Natural killer cell (primary cell): ENCODE measurements at places on chromosomes 16 and 17. TPM values are rescaled to one million over a fixed set of nuclear protein-coding genes. Genes with fewer than 3 reads are reported as not detected.

Gene CCDC137
- 24.2 TPM for total RNA-seq

Gene ICAM2
- total RNA-seq = 78.0 TPM

Gene CCR7
- 3.2 TPM for total RNA-seq

Gene TMEM88
- total RNA-seq = 12.7 TPM

Gene SEPTIN1
- 196 TPM for total RNA-seq

Gene TBC1D26
- total RNA-seq = not detected

Gene CNTD1
- not detected for total RNA-seq

Gene KCNAB3
- total RNA-seq = 9.3 TPM

Gene TRIM16
- 3.8 TPM for total RNA-seq

Gene TBX6
- total RNA-seq = 0.91 TPM

DNA sequence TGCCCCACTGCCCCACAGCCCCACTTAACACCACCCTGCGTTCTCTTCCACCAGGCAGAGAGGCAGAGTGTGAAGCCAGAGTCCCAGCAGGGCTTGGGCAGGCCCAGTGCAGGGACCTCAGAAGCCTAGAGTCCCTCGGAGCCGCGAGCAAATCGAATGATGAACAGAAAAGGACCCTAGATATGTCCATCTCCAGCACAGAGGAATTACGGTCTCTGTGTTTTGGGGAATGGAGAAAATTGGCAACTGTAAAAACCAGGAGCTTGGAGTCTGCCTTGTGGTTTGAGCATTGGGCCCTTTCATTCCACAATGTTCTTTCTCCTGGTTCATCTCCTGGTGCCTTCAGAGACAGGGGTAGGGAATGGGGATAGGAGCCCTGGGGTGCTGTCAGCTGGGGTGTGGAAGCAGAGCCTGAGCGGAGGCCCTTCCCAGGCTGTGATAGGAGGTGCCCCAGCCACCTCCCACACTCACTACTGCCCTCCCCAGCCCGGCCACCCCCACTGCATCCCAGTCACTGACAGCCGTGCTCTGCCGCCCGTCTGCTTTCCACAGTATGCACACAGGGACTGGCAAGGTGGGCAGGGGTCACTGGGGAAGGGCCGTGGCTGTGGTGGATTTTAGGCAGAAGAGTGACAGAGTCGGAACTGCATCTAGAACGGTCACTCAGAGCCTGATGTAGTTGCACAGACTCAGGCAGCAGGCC is 26.7 kb downstream of the TBX4 start:
- DNase-seq = no peak

- no peak for DNase-seq
These were observed 30.6 kb downstream of the DNAH9 start for GRCh38 chr17:11628831-11629230.

DNA sequence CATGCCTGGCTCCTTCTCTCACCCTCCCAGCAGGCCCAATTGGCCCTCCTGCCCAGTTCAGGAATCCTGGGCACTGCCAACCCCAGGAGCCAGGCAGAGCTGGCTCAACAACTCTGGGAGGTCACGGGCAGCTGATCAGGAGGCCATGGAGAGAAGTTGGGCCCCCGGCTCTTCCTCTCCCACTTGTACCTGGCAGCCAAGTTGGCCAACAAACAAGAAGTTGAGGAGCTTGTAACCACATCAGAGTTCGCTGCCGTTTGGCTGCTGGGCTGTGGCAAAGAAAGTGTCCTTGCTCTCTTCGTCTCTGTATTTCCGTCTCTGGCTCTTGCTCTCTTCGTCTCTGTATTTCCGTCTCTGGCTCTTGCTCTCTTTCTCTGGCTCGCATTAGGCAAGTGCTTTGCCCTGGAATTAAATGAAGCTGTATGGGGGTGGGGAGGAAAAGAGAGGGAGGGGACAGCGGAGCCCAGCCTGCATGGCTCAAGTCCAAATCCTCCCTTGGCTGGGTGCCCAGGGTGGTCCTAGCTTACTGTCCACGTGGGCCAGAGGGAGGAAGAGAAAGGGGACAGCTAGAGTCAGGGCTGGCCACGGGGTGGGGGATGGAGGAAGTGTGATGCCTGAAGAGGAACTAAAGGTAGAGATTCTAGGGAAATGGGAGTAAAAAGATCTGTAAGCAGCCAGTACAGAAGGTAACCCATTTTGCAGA is 7.8 kb upstream of the TMEM132E start:
- no peak for DNase-seq

GRCh38 chr17:80385046-80385445 is 29.9 kb upstream of the ENDOV start:
- no peak for DNase-seq

DNA sequence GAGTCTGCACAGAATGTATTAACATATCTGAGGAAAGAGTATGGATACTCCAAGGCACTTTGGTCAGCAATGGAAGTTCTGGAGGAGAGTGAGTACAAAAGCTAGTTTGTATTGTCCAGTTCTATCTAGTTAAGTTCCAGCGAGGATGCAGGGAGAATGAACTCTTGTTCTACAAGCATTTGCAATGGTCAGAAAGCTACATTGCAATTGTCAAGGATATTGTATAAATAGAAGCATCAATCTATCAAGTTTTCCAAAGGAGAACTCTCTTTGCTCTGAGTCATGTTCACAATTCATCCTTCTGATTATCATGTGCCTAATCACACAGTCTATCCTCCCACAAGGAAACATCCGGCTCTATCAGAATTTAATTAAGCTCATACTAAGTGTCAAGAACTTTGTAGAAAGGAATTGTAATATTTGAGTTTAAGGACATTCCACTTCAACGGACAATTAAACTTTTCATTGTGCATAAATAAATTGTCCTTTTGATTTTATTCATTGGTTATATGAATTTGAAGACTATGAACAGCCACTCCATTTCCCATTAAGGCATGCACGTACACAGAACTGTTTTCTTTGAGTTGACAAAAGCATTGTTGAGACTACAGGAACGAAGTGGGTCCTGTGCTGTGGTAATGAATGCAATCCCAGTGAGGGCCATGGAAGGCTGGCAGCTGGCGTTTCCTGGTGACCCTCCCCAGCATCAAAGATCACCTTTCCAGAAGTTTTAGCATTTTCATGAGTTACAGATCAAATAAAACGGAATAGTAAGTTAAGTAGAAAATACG is 973.5 kb upstream of the GOT2 start:
- no peak for DNase-seq

DNA sequence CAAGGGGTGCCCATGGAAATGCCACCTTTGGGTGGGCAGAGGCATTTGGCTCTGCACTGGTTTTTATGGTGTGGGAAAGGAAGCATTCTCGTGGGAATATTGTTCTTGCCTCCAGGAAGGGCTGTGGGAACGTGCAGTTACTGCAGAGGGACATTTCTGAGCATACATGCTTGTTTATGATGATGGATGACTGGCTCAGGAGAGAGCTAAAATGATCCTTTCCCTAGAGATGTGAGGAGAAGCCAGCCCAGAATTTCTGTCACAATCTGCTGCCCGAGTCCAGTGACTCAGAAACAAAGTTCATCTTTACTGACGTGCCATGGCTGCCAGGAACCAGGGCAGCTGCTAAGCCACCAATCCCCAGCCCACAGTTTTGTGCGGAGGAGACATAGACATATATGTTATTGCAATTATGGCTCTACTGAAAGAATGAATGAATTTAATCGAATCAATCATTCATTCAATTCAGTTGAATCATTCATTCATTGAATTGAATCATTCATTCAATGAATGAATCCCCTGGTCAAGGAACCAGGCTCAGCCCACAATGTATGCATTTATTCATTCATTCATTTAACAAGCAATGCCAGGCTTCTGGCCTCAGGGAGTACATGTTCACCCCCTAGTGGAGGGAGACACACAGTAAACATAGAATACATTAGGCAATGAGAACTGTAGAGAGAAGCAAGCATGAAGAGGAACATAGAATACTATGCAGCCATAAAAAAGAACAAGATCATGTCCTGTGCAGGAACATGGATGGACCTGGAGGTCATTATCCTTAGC is 414.4 kb upstream of the HSBP1 start:
- no peak for DNase-seq

- DNase-seq = no peak
These were observed 39.2 kb upstream of the ABCC12 start for GRCh38 chr16:48194828-48195556.

DNA sequence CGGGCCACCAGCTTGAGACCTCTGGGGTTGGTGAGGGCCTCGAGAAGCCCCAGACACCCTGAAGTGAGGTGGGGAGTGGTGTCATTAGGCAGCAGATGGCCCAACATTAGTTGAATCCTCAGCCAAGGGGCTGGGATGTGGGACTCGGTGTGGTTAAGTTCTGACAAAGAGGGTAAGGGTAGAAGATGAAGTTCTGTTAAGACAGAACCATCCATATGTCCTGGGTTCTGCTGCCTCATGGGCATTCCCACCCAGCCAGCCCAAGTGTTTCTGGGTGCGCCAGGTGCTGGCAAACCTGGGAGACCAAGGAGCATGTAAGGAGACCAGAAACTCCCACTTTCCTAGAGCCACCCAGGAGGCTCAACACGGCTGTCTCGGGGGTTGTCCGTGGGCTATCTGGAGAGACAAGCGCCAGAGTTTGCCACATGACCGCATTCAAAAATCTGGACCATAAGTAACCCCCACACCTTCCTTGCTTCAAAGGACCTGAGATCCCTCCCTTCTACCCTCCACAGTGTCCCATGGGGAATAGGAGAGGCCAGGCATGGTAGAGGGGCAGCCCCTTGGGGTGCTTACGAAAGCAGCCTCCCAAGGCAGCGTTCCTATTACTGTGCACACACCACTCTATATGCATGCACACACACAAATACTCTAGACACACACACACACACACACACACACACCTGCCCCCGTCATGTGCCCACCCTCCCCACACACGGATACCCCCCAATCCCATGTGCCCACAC is 128.7 kb downstream of the C16orf78 start:
- no peak for DNase-seq

GRCh38 chr17:57309479-57309878 is 53.2 kb downstream of the MSI2 start:
- DNase-seq = no peak

DNA sequence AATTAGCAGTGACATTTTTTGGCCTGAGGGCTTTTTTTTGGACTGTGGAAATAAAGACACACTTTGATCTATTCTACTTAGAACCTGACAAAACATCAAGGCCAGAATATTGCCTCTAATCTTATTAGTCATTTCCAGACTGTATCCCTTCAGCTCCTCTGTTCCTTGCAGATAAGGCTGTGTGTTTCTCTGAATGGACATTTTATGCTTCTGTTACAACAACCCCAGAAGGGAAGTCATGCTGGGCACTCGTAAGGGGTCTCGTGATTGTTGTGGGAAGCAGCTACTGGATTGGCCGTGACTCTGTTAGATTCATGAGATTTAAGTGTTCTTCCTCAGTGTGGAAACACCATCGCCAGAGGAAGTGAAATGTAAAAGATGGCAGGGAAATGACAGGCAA is 31.6 kb upstream of the HS3ST2 start:
- no peak for DNase-seq

GRCh38 chr16:2987833-2988232 is 7.6 kb upstream of the PKMYT1 start:
- no peak for DNase-seq

- DNase-seq = no peak
These were observed 35.1 kb downstream of the TLE7 start for GRCh38 chr16:71406724-71407123.

DNA sequence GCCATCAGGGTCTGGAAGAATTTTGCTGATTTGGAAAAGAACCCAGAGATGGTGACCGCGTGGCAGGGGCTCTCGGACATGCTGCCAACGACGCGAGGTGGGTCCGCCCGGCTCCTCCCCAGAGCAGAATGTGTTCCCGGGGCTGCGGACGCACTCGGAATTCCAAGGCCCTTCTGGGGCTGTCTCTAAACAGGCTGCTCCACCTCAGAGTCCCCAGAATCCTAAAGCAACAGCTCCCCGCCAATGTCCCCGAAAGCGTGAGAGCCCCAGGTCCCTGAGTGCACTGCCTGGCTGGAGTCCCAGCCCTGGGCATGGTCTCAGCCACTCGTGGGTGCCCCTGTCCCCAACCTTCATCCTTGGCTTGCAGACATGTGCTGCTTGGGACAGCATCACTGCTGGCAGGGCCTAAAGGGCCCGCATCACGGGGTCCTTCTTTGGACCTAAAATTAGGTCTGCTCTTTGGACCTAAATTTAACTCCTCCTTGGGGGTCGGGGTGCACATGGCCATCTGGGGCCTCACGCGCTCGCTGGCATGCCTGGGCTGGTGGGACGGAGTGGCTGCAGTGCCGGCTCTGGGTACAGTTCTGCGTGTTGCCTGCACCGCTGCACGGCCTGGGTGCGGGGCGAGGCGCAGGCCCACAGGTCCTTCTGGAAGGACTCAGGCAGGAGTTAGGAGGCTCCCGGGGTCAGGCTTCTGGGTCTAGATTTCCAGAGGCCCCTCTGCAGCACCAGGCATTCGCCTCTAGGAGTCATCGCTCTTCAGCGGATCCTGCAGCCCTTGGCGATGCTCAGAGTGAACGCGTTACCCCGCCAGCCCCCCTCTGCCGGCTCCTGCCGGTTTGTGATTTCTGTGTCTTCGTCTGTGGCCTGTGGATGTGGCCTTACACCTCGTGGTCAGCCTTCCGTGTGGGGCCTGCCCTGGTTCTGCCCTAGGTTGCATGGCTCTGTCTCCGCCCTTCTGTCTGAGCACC is 41.9 kb upstream of the CHMP6 start:
- DNase-seq = no peak

- DNase-seq = no peak
These were observed 31.5 kb downstream of the SALL1 start for GRCh38 chr16:51119556-51119955.

DNA sequence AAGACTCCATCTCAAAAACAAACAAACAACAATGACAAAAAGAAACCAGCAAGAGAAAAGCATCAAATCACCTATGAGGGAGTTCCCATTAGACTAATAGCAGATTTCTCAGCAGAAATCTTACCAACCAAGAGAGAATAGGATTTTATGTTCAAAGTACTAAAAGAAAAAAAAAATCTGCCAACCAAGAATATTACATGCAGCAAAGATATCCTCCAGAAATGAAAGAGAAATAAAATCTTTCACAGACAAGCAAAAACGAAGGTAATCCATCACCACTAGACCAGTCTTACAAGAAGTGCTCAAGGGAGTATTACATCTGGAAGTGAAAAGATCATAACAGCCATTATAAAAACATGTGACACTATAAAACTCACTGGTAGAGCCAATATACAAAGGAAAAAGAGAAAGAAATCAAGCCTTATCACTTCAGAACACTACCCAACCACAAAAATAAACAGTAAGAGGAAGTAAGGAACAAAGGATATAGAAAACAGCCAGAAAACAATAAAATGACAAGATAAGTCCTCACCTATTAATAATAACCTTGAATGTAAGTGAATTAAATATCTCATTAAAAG is 66.3 kb downstream of the STX8 start:
- DNase-seq = no peak

DNA sequence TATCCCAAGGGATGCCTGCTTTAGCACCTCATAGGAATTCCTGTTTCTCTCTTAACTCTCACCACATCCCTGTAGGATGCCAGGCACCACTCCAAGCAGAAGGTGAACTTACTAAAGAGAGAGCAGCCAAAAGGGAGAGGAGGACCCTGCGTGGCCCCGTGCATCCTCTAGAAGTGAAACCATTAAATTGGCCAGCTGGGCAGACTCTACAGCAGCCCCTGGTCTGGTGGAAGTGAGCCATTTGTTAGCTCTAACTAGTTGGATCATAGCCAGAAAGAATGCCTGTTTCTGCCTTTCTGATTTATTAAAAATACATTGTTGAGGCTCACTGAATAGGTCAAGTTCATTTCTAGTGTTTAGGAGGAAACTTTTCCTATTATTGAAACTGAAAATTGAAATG is 22.3 kb downstream of the TMEM11 start:
- DNase-seq = no peak

GRCh38 chr16:17305694-17306093 is 165.1 kb downstream of the XYLT1 start:
- no peak for DNase-seq

- DNase-seq = no peak
These were observed 19.4 kb downstream of the CD300A start for GRCh38 chr17:74485841-74486240.
